Endothelial cell (in vitro differentiated cells): ENCODE measurements at places on chromosomes 4 and X.

DNA sequence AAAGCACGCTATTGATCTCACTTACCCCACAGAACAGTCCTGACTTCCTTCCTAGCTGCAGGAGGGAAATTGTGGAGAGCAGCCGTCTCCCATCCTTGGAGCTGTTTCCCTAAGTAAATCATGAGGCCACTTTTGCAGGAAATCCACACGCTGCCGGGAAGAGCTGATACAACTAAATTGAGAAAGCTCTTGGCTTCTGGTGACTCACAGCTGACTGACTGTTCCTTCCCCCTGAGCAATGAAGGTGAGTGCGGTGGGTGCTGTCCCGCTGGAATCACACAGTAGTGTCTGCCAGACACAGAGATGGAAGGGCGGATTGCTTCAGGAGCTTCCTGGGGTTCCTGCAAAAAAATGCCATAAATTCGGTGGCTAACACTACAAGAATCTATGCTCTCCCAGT lies 268.9 kb downstream of the ASMT start:
- DNase-seq = peak; percentile 26

DNA sequence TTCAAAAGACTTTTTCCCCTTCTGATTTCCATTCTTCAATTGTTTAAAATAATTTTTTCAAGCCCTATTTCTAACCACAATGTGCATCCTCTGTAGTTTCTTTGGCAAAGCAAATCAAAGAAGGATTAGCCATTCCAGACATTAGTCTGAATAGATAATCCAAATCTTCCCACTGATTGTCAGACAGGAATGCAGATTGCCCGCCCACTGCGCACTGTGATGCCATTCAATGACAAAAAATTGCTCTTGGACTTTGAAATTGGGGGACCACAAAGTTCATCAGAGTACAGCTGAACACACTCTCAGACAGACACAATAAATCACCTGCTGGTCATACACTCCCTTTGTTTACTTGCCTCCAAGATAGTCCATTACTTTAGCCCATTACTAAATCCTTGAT lies 216.5 kb upstream of the DKK2 start:
- DNase-seq = no peak

DNA sequence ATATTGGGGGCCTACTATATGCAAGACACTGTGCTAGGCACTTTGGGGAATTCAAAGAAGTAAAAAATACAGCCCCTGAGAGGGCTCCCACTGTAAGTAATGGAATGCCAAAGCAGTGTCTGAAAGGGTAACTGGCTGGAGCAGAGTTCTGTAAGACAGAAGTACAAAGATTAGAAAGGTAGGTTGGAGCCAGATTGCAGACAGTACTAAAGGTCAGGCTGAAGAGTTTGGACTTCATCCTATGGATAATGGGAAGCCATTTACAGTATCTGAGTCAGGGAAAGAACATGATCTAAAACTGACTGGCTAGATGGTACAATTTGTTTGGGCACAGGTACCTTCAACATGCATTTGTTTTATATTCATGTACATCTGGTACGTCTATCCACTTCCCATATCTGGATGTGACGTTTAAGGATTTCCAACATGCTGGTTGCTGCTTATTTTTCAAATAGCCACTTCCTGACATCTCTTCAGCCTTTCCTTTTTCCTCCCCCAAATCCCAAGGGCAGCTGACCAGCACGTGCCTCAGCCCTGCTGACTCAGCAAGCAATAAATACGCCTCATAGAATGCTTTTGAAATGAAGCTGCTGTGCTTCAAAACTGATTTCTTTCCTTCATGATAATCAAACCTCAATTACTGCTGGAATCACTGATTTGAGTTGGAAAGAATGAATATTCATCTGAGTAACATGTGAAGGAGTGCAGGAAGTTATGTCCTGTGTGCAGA lies 9.5 kb downstream of the ENOX2 start:
- no peak for DNase-seq

GRCh38 chrX:32842053-32842452 lies 369.3 kb downstream of the DMD start:
- no peak for DNase-seq

DNA sequence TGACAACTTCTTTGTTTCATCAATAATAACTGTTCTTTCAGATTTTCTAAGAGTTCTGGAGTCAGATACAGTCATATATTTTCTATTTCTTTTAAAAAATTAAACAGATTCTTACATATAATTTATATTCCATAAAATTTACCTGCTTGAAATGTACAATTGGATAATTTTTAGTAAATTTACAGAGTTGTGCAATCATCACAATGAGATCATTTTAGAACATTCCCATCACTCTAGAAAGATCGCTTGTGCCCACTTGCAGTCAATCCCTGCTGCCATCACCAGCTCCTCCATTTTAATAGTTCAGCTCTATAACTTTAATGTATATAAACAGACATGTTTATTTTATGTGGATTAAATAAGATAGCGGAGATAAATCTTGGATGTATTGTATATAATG lies 29.6 kb upstream of the PRSS48 start:
- DNase-seq = no peak

GRCh38 chr4:56460085-56460484 lies 7.3 kb upstream of the SRP72 start:
- no peak for DNase-seq
